CD4-positive, alpha-beta memory T cell (primary cell): ENCODE measurements at places on chromosomes 1 and 21.
A peak's percentile ranks its signal among the peaks of the same experiment; 100 is the strongest.

GRCh38 chr1:212514782-212515181, 82.1 kb downstream of the NENF start:
- DNase-seq, result no peak

DNA sequence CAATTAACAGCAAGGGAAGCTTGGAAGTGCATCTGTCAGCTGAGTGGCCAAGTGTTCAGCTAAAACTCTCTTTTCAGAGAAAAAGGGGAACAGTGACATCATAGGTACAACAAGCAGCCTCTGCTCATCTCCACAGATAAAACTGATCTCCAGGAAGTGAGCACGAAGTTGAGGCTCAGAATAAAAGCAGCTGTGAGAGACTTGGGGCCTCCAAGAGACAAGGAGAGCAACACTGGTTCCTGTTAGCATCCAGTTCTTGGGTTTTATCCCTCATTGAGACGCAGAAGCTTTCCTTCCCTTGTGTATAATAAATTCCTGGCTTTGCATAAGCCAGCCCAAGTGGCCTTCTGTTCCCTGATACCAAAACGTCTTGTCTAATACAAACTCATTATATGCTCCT, 20.0 kb upstream of the CNN3 start:
- DNase-seq, result no peak

DNA sequence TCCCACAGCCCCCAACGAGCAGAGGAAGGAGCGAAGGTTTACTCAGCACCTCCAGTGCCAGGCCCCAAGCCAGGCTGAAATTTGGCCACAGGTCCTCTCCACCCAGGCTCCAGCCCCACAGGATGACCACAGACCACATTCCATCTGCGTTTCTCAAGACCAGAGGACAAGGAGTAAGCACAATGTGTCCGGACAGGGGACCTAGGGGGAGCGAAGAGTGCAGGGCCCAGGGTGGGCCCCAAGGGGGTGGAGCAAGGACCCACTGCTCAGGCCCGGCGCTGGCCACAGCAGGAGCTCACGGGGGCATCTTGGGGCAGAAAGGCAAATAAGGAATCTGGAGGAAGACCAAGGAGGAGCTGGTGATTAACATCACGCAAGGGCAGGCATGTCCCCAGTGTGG, 100.5 kb downstream of the NPHP4 start:
- DNase-seq, result no peak

DNA sequence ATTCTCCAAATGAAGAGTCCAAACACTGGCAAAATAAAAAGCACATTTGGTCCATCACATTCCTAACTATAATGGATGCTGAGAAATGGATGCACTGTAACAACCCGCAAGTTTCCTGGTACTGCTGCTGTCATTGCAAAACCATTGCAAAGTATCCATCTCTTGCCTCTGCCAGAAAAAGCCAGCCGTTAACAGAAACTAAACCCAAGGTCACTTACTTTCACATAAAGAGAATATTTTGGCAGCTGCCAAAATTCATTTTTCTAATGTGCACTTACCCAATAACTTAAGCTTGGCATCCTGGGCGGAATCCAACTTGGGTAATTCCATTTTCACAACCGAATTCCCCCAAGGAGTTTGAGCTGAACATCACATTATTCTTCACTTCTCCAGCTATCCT, 77.0 kb upstream of the LRRC8D start:
- DNase-seq, result no peak

- DNase-seq, result no peak
These were observed 113.1 kb downstream of the PCP4 start for GRCh38 chr21:39980241-39980820.

DNA sequence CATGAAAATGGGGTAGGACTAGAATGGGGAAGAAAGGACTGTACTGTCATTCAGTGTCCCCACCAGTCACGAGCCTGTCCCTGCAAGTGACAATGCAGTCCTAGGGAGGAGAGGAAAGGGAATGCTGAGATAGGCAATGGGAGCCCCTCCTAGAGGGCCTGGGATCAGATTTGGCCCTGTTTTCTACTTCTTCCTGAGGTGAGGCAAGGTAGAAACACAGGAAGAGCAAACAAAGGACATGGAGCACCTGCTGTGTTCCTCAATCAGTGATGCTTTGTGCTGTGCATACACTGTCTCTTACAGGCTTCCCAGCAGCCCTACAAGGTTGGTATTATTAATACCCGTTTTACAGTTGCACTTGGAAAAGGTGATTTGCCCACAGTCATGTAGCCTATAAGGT, 6.1 kb downstream of the FABP3 start:
- no peak for DNase-seq

- DNase-seq, result no peak
These were observed 3.2 kb downstream of the MIB2 start for GRCh38 chr1:1618396-1619068.

DNA sequence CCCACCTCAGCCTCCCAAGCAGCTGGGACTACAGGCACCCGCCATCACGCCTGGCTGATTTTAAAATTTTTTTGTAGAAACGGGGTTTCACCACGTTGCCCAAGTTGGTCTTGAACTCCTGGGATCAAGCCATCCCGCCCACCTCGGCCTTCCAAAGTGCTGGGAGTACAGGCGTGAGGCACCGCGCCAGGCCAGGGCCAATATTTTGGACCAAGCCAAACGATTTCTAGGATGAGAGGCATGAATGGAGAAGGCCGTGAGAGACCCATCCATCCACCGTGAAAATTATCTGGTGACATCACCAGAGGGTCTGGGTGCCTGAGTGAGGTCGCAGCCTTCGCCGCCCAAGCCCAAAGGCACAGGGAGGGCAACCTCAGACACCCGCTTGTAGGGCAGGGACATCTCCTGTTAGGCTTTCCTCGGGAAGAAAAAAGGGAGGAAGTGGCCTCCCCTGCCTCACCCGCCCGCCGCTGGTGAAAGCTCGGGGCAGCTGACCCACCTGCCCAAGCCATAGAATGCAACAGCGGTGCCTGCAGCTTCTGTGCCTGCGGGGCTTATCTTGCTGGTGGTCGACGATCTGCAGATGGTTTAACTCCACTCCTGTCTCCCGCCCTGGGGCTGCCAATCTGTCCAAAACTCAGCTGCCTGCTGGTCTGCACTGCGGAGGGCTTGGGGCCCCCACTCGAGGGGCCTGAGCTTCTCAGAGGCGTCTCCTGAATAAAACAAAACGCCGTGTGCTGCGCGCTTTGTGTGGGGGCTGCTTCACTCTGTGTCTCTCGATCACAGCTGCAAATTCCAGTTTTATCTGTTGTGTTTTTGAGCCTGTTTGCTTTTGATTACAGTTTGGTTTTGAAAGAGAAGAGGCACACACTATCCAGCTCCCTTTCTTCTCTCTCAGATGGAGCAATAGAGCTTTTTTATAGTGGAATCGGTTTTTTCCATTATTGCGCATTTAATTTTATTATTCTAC, 85.8 kb downstream of the MRPS6 start:
- DNase-seq, result no peak

GRCh38 chr1:24540906-24541710, 14.8 kb upstream of the NCMAP start:
- no peak for DNase-seq

GRCh38 chr1:153578490-153578889, 12.8 kb upstream of the S100A2 start:
- no peak for DNase-seq

- DNase-seq, result no peak
These were observed 7.0 kb downstream of the SIM2 start for GRCh38 chr21:36705679-36706481.

- DNase-seq, result no peak
These were observed 51.8 kb upstream of the TRABD2B start for GRCh38 chr1:48048980-48049379.

DNA sequence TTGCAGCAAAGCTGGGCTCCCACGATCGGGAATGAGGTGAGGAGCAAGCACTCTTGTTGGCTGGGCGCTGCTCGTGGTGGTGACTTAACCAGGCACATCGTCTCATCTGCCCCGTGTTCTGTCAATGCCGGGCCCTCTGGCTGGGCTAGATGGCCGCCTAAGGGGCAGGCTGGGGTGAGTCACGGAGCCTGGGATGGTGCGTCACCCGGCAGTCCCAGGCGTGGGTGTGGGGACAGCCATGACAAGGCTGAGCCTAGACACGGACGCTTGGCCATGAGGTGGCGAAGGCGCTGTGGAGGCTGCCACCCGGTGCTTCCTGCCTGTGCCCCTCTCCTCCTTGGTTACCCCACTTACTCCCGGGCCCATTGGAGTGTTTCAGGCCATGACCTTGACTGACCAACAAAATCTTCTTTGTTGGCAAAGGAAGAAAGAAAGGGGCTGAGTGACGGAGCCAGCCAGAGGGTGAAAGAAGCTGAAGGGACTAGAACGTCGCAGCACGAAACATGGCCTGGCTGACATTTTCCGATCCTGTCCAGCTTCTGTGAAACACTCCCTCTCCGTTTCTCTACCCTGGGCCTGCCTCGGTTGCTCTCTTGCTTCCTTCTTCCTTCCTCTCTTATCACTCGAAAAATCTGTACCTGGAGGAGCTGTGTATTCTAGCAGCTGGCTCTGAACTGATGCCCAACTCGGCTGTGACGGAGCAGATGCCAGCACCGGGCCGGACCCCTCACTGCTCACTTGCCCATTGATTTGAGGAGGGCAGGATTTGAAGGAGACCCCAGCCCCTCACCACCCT, 596 bp downstream of the CD247 start:
- peak; percentile 76 for DNase-seq

- DNase-seq, result no peak
These were observed 25.8 kb upstream of the PPT1 start for GRCh38 chr1:40122855-40123254.

GRCh38 chr1:54640863-54641836, at the start of gene MROH7:
Gene MROH7 (plus strand): TSS chr1:54641786. CDS start chr1:54652927, 11,141 bp downstream.
- DNase-seq, result no peak

DNA sequence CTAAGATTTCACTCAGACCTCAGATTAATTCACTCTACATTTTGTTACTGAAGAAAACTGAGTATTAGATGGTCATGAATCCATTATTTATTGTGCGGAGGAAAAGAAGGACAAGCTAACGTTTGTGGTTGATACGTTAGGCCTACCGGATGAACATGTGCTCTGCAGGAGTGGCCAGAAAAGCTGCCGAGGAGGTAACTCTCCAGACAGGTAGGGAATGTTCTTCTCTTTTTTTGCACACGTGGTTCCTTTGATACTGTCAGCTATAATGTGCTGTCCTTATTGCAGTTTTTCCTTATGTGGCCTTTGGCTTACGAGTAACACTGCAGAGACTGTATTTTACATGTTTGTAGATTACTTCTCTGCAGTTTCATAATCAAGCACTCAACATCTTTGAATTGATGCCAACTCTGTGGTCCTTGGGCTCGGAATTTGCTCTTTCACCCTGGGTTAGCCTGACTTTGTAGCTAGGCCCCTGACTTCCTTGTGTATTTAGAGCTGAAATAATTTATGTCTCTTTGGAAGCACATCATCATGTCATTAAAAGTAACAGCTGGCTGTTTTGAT, 13.6 kb downstream of the MTR start:
- DNase-seq, result no peak

GRCh38 chr21:16117851-16118590, 388.2 kb downstream of the USP25 start:
- DNase-seq, result no peak

DNA sequence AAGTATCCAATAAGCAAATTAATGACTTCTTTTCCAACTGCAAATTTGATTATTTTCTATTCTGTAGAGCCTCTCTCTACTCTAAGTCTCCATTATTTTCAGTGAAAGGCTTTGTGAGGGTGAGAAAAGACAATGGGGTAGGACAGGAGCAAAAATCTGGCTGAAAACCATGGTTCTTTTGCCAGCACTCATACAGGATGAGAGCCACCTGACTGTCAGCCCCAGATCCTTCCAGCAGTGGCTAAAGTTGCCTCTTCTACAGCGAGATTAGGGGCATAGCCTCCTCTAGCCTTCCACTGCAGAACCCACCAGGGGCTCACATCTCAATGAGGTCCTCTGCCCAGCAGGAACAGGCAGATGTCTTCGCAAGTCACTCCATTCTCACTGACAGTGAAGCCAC, 23.7 kb downstream of the NMNAT2 start:
- no peak for DNase-seq

GRCh38 chr1:29305943-29306342, 69.6 kb downstream of the PTPRU start:
- DNase-seq, result no peak

GRCh38 chr1:245807954-245808719, 653.4 kb downstream of the KIF26B start:
- no peak for DNase-seq

DNA sequence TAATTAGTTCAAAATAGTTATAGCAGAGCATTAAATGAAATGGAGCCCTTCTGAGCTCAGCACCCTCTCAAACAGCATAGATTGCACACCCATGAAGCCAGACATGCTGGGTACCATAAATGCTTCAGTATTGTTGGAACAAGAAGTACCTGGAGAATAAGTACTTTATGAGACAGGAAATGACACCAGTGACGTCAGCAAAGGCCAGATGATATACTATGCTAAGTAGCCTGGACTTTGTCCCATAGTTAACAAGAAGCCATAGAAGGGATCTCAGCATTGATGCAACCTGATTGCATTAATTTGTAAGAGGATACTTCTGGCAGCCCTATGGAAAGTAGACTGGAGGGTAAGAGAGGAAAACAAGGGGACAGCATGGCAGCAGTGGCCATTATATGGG, 16.3 kb upstream of the GADD45A start:
- no peak for DNase-seq

GRCh38 chr1:234633246-234634003, 23.4 kb upstream of the IRF2BP2 start:
- DNase-seq, result no peak

DNA sequence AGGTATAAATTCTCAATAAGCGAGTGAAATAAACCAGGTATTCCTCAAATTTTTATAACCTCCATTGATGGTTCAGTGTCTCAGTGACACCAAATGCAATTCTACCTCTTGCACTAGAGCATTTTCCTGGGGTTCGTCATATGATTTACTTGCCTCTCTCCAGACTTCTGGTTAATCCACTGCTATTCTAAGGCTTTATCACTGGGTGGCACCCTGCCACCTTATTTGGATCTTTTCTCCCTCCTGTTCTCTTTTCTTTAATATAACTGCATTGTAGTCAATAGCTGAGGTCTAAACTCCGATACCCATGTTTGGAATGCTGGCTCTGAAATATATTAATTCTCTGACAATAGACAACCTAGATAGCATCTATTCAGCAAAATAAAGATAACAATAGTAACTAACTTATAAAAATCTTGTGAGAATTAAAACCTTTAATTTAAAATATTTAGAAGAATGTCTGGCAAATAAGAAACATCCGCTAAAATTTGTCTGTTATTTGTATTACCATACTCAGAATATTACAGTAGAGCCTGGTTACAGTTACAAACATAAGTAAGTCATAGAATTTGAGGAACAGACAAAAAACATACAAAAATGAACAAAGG, 436.4 kb downstream of the PLA2G4A start:
- DNase-seq, result no peak
